ENCODE measurements at places on chromosomes 5 and 9.

DNA sequence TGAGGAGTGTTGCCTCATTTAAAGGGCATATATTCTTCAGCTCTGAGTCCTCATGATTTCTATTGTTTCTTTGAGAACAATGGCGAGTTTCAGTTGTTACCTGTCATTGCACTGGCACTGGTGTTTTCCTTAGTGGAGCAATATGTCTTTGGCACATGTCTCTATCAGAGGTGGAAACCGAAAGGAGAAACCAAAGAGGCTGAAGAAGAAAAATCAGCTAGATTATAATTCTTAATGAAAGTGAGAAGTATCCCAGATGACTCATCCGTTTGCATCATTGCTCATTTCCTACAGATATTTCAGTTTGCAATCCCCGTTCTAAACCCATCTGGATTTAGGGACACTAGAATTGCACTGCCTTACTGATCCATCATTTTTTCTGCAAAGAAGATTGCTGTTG lies 324.6 kb downstream of the TMEM232 start:
- no peak for DNase-seq

DNA sequence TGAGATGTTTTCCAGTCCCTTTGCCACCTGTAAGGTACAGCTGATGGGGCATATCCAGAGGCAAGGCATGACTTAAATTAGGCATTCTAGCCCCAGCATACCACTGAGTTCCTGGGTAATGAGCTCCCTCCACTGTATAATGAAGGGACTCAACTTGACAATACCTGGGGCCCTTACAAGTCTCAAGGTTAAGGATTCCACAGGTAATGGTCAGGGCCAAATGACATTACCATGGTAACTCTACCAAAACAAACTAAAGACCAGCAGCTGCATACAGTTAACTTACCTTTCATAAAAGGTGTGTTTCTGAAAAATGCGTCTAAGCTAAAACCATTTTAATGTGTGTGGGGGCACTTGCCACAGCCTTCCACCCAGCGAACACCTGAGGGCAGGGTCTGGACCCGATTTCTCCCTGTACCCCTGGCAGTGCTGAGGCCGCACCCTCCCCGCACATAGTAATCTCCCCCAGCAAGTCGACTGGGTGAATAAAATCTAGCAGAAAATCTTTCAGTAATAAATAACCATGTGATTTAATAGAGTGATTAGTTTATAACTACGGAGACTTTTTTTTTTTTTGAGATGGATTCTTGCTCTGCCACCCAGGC lies 24.2 kb downstream of the CCDC69 start:
- DNase-seq: no peak

- no peak for DNase-seq
Measured at GRCh38 chr5:94367900-94368299, 250.5 kb downstream of the KIAA0825 start.

- DNase-seq: no peak
Measured at GRCh38 chr9:68558545-68558944, 17.9 kb upstream of the TMEM252 start.

DNA sequence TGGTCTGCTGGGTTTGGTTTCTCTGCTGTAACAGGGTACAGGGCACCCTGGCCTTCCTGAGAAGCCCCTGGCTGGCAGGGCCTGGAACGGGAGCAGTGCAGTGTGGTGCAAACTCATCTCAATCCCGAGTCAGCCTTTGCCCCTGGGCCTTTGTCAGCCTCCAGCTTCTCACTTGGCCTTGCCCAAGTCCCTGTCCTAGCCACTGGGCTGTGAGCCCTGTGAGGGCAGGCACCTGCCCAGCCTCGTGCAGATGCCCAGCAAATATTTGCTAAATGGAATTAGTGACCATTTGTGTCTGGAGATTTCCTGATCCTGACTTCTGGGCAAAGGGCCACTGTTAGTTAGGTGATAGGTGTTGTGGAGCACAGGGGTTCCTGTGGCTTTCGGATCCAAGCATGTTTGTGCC lies 13.0 kb downstream of the RGS3 start:
- DNase-seq: no peak

GRCh38 chr9:15724016-15724415 lies 171.2 kb downstream of the CCDC171 start:
- DNase-seq: no peak

DNA sequence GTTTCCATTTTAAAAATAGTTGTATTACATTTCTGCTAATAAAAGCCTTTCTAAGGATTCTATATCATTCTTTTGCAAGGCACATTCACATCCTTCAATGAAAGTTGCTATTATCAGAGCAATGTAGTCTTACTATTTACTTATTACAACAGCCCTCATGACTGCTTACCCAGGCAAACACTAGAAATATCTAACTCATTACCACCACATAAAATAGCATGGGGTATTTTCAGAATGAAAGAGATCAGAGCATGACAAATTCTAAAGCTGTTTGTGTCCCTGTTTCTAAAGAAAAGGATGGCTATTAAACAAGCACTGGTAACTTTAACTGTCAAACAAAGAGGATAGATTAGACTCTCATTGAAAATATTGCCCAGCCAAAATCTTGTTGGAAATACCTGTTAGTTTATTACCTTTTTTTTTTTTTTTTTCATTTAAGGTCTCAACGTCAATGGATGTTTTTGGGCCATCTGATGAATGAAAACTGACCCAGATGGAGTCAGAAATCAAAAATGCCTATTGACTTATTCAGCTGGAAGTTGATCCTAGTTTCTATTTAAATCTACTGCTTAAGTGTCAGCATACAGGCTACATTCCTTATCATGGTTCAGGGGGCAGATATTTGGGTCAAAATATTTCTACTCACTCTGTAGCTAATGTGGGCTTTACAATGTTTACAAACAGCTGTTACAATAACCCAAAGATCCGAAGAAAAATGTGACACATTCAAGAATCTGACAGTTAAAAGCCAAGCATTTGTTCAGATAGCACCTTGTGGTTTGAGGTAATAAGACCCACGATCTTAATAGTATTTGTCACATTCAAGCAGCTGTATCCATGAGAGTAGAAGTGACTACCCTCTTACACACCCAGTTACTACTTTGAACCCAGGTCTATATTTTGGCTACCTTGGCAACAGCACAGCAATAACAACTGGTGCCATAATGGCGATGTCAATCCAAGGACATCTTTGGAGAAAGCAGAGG lies 554.8 kb upstream of the MEF2C start:
- DNase-seq: peak; percentile 77

- peak; percentile 5 for DNase-seq
Measured at GRCh38 chr5:148011398-148012137, 52.2 kb upstream of the SPINK5 start.

DNA sequence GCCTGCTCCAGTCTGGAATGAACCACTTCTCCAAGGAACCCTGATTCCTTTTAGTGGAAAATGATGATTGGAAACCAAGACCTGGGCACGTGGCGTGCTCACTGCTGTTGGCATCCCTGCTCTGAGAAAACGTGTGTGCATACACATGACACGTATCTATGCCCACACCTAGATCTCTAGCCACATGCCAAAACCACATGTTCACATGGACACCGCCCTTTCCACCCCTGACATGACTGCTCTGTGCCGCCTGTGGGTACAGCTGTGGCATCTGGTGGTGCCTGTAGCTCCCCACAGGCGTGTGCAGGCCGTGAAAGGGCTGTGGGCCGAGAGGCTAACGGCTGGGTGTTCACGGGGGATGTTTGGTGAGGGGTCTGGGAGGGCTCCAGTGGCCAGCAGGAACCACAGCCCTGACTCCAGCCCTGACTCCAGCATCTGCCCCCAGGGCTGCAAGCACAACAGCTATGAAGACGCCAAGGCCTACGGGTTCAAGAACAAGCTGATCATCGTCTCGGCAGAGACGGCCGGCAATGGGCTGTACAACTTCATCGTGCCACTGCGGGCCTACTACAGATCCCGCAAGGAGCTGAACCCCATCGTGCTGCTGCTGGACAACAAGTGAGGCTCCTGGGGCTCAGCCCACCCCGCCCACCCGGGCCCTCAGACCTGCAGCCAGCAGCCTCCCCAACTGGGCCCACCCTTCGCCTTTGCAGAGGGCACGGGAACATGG lies 75.1 kb downstream of the KCNT1 start:
- DNase-seq: no peak

DNA sequence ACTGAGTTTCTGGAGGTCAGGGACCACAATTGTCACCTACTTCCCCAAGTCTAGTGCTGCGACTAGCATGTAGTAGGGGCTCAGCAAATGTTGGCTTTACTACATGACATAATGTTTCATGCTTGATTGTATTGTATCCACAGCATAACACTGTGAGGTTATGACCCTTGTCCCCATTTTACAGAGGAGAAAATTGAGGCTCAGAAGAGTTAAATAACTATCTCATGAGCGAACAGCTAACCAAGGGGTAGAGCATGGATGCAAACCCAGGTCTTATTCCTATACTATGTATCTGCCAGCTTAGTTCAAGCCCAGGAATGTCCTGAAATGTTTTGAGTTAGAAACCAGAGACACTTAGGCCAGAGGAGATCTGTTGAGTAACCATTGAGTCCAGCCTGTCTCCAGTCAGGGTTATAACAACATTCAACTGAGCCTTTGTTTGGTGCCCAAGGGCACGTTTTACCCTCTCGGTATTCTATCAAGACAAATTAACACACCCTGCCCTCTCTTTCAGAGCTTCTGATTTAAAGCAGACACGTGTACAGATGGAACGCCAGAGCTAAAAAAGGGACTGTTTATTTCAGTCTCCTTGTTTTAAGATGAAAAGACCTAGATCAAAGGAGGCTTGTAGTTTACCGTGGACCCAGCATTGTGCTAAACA lies 16.5 kb downstream of the ANGPTL2 start:
- no peak for DNase-seq

- DNase-seq: no peak
Measured at GRCh38 chr5:132756542-132756941, 9.3 kb downstream of the CCNI2 start.

- DNase-seq: no peak
Measured at GRCh38 chr5:124088289-124089032, 576.5 kb downstream of the CSNK1G3 start.

GRCh38 chr5:151196556-151197290 lies 27.2 kb downstream of the CCDC69 start:
- no peak for DNase-seq

GRCh38 chr9:110599468-110599867 lies 19.9 kb upstream of the SVEP1 start:
- DNase-seq: no peak

DNA sequence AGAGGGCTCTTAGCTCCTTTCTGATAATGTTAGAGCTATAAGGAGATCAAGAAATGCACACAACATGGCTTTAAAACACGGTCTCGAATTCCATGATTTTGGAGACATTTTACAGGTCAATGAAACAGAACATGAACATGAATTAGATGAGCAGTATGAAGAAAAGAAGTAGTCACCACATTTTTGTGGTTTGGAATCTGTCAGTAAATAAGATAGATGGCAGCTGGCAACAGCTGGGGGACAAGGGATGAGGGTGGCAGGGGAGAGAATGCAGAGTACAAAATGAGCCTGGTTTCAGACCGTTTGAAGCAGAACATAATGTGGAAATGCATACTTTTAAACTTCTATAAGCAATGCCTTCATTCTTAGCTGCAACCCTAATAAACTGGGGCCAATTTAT lies 107.1 kb downstream of the OXCT1 start:
- no peak for DNase-seq

GRCh38 chr9:85541876-85542275 lies 199.9 kb downstream of the AGTPBP1 start:
- DNase-seq: no peak
